Left renal pelvis (tissue), 4 donors: ENCODE measurements at places on chromosomes 11 and 22. TPM values are rescaled to one million over a fixed set of nuclear protein-coding genes. Genes with fewer than 3 reads are reported as not detected.

DNA sequence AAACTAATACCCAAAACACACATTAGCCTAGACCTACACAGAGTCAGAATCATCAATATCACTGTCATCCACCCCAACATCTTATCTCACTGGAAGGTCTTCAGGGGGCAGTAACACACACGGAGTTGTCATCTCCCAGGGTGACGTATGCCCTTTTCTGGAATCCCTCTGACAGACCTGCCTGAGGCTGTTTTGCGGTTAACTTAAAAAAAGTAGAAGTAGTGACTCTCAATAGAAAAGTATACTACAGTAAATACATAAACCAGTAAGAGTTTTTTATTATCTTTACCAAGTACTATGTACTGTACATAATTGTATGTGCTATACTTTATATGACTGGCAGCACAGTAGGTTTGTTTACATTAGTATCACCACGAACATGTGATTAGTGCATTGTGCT, 80.5 kb downstream of the PGR start:
- DNase-seq: no peak

GRCh38 chr11:1272531-1272930, 36.9 kb downstream of the TOLLIP start:
- no peak for DNase-seq

The SLC25A45 gene
- 6.1 TPM for polyA plus RNA-seq

DNA sequence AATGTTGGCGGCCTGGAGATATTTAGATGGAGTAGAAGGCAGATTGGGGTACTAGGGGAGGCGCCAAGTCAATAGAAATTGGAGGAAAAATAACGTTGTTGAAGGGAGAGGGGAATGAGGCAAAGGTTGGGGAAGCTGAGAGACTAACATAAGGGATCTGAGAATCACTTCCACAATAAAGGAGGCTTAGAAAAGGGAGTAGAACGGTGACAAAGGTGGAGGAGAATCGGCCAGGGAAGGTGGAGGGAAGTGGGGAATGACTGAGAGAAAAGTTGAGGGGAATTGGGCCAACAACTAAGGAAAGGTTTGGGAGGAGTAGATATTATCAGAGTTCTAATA, 510 bp downstream of the PPME1 start:
- DNase-seq: no peak

DNA sequence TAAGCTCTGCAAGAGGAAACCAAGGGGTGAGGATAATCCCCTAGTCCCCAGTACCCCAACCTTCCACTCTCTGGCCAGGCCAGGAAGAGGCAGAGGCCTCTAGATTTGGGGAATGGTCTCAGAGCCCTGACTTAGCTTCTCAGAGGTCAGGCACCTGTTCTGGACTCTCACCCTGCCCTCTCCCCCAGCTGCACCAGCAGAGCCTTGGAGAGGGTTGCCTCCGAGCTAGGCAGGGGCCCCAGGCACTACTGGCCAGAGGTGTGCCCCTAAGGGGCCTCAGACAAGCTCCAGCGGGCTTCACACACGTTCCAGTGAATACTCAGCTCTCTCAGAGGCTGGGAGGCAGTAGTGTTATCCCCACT, 8.0 kb downstream of the FREY1 start:
- DNase-seq: no peak

GRCh38 chr22:49838771-49839717, 11.4 kb upstream of the BRD1 start:
- DNase-seq: no peak

GRCh38 chr11:126863294-126863997, 137.1 kb downstream of the KIRREL3 start:
- DNase-seq: no peak

DNA sequence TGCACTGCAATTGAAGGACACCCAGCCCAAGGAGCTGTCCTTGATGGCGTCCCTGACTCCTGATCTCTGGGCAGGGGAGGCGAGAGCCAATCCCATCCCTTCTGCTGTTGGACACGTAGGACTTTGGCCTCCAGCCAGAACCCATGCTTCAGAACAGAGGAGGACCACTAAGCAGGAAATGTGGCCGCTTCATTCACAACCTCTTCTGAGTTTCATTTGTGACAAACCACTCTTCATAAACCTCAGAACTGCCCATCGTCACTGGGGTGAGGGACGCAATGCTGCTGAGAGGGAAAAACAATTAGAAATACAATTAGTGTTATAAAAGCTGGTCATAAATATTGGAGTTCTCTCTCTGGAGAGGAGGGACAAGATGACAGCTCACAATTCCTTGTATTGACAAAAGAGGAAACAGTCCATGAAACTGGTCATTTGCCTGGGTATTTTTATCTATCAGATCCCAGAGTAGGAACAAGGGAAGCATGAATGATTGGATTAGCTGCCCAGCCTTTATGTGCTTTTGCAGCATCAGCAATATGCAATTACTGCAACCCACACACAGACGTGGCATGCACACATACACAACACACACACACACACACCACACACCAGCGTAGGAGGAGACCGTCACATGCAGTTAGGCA, 216.5 kb upstream of the CADM1 start:
- no peak for DNase-seq

- no peak for DNase-seq
Measured at GRCh38 chr11:59224351-59224928, 11.7 kb upstream of the MPEG1 start.

The OR8G1 gene
- not detected for polyA plus RNA-seq

DNA sequence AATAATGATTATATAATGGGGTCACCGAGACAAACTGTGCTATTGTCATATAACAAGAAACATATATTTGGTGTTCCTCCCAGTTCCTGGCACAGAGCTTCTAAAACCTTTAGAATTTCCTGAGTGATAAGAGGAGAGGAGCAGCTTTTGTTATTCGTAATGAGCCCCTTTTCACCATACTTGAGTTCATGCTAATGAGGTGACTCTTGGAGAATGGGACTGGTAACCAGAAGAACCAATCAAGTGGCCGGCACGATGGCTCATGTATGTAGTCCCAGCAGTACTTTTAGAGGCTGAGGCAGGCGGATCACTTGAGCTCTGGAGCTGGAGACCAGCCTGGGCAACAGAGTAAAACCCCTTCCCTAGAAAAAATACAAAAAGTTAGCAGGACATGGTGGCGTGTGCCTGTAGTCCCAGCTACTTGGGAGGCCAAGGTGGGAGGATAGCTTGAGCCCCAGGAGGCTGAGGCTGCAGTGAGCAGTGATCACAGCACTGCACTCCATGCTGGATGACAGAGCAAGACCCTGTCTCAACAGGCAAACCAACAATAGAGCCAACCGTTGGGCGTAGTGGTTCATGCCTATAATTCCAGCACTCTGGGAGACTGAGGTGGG, 62.7 kb upstream of the FTH1 start:
- DNase-seq: no peak

The CTSD gene
- 171 TPM for polyA plus RNA-seq

The NARS2 gene
- 44.1 TPM for polyA plus RNA-seq

- DNase-seq: no peak
Measured at GRCh38 chr11:126140926-126141280, 70.5 kb downstream of the RPUSD4 start.

DNA sequence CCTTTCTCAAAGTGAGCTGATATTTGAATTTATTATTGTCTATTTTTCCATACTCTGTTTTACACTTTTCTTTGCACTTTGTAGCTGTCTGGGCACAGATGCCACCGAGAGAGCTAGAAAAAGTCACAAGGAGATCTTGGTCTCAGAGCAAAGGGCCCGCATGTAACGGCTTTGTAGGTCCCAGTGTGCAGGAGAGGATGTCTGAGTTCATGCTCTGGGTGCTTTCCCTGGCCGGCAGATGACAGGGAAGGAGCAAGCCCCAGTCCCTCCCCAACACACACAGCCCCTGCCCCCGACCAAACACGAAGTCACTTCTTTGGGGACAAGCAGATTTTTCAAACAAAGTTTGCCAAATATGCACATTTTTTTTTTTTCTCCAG, 55.8 kb downstream of the SMIM38 start:
- DNase-seq: no peak

DNA sequence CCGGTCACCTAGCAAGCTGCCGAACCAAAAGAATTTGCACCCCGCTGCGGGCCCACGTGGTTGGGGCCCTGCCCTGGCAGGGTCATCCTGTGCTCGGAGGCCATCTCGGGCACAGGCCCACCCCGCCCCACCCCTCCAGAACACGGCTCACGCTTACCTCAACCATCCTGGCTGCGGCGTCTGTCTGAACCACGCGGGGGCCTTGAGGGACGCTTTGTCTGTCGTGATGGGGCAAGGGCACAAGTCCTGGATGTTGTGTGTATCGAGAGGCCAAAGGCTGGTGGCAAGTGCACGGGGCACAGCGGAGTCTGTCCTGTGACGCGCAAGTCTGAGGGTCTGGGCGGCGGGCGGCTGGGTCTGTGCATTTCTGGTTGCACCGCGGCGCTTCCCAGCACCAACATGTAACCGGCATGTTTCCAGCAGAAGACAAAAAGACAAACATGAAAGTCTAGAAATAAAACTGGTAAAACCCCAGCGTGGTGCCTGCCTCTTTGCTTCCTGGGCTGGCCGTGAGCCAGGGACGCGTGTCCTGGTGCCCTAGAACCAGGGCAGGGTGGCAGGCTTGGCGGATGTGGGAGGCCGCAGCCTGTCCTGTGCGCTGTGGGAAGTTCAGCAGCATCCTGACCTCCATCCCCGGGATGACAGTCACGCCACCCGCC, 13.2 kb downstream of the CCND1 start:
- no peak for DNase-seq

GRCh38 chr11:85953491-85954143, 98.4 kb downstream of the CCDC83 start:
- DNase-seq: no peak

DNA sequence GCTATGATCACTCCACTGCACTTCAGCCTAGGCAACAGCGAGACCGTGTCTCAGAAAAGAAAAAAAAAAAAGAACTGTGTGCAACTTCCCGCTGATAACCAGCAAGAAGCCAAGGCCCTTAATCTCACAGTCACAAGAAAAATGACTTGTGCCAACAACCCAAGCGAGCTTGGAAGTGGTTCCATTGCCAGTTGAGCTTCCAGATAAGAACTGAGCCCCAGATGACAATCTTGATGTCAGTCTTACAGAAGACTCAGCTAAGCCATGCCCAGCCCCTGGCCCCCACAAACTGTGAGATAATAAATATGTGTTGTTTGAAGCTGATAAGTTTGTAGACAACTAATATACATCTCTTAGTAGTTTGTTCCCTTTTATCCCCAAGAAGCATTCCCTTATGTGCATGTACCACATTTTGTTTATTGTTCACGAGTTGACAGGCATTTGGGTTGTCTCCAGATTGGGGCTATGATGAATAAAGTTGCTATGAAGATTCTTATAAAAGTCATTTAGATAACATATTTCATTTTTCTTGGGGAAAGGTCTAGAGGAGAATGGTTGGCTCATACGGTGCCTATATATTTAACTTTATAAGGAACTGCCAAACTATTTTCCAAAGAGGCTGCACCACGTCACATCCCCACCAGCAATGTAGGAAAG, 85.9 kb downstream of the TIMP3 start:
- DNase-seq: no peak

The CBLIF gene
- not detected for polyA plus RNA-seq

GRCh38 chr11:2097356-2097997, 41.7 kb downstream of the IGF2 start:
- DNase-seq: peak; percentile 61

The MS4A1 gene
- polyA plus RNA-seq: 2.4 TPM

- no peak for DNase-seq
Measured at GRCh38 chr11:68505596-68505995, 45.0 kb downstream of the PPP6R3 start.

DNA sequence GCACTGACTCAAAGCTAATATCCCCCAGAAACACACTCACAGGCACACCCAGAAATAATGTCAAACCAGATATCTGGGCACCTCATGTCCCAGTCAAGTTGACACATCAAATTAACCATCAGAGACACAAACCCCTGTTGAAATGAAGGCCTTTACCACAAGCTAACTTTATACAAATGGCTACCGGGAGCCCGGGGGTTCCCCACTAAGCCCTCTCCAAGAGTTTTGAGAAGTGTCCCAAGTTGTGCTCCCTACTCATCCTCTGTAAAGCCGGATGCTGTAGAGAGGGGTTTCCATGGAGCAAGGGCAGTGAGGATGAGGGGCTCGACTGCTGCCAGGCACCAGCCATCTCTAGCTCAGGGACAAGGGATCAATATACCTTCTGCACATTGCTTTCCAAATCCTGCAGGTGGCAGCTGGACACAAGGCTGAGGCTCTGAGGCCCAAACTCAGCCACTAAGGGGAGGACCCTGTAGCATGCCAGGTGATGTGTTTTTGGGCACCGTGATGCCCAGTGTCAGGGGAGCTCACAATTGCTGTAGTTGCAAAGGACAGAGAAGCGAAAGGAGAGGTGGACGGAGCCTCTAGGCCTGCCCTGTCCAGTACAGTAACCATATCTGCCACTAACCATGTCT, 145.7 kb downstream of the TTC17 start:
- no peak for DNase-seq

The PNPLA5 gene
- polyA plus RNA-seq: not detected

GRCh38 chr11:79541466-79541865, 100.6 kb upstream of the TENM4 start:
- no peak for DNase-seq

- no peak for DNase-seq
Measured at GRCh38 chr11:128882451-128882850, 8.7 kb upstream of the KCNJ5 start.

- no peak for DNase-seq
Measured at GRCh38 chr11:100592619-100593260, 94.3 kb upstream of the ARHGAP42 start.

GRCh38 chr11:11640152-11640551, 18.3 kb upstream of the GALNT18 start:
- no peak for DNase-seq

The MPZL3 gene
- 6.8 TPM for polyA plus RNA-seq

The ZNF70 gene
- 8.1 TPM for polyA plus RNA-seq

The HSPA8 gene
- 1,228 TPM for polyA plus RNA-seq

The IGLL5 gene
- not detected for polyA plus RNA-seq
